ENCODE measurements at places on chromosomes 4 and X. TPM values are rescaled to one million over a fixed set of nuclear protein-coding genes. Genes with fewer than 3 reads are reported as not detected.

The NR3C2 gene
- total RNA-seq = 13.9 TPM

The EPHA5 gene
- 34.1 TPM for total RNA-seq

The GPC4 gene
- 22.0 TPM for total RNA-seq

The UGT2B11 gene
- not detected for total RNA-seq

The CPE gene
- total RNA-seq = 374 TPM

The LANCL3 gene
- total RNA-seq = 2.5 TPM

The FGF13 gene
- total RNA-seq = 42.1 TPM

The HOPX gene
- total RNA-seq = 26.4 TPM

The BST1 gene
- total RNA-seq = 4.9 TPM

The ADH1B gene
- 8.9 TPM for total RNA-seq

The BRS3 gene
- total RNA-seq = not detected

The MAOA gene
- 58.4 TPM for total RNA-seq

The MAGEB17 gene
- total RNA-seq = not detected

All from camera-type eye (tissue), 1 donor.